ENCODE measurements at places on chromosomes 13 and 19. TPM values are rescaled to one million over a fixed set of nuclear protein-coding genes. Genes with fewer than 3 reads are reported as not detected.

- peaks cover 14% of the 10 kb centered on the region for H3K4me1 ChIP-seq
- H3K27me3 ChIP-seq = no peaks in the 10 kb centered on the region
- H3K4me3 ChIP-seq = no peak overlapping the region
- H3K36me3 ChIP-seq = no peaks in the 10 kb centered on the region
These were observed 223.8 kb downstream of the MAB21L1 start for GRCh38 chr13:35252536-35253205.

GRCh38 chr13:22517544-22517943, 663.2 kb upstream of the SGCG start:
- H3K36me3 ChIP-seq = no peaks in the 10 kb centered on the region
- no peaks in the 10 kb centered on the region for H3K4me1 ChIP-seq
- H3K4me3 ChIP-seq = no peak overlapping the region
- no peak overlapping the region for H3K27ac ChIP-seq
- DNase-seq = no peak
- H3K27me3 ChIP-seq = no peaks in the 10 kb centered on the region

SBK2 gene
- not detected for total RNA-seq

DNA sequence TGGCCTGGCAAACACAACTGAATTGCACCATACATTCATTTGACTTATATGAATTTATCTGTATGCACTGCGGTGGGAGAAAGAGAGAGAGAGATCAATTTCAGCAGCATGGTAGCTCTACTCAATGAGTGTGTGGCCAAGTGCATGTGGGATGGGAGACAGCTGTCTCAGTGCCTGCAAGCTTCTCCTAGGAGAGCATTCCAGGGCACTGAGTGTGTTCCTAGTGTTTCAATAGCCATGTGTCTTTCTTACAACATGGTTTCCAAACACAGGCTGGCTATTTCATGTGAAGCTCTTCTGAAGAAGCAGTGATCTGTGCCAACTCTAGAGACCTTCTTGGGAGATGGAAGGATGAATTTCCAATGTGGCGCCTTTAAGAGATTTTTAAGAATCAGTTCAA, 43.5 kb downstream of the NEK5 start:
- no peak overlapping the region for H3K4me3 ChIP-seq
- H3K27me3 ChIP-seq = peaks cover 12% of the 10 kb centered on the region
- no peaks in the 10 kb centered on the region for H3K4me1 ChIP-seq
- no peaks in the 10 kb centered on the region for H3K36me3 ChIP-seq
- no peak overlapping the region for H3K27ac ChIP-seq
- no peak for DNase-seq

DNA sequence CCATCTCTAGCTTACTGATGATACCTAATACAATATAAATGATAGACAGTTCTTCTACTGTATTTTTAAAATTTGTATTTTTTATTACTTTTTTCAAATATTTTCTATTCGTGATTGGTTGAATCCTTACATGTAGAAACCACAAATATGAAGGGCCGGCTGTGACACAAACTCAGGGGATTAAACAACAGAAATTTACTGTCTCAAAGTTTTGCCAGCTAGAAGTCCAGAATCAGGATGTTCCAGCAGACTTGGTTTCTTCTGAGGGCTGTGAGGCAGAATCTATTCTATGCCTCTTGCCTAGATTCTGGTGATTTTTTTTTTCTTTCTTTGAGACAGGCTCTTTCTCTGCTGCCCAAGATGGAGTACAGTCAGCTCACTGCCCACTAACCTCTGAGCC, 13.8 kb downstream of the FPR1 start:
- H3K36me3 ChIP-seq = no peaks in the 10 kb centered on the region
- H3K4me3 ChIP-seq = no peak overlapping the region
- H3K27ac ChIP-seq = no peak overlapping the region
- DNase-seq = no peak
- no peaks in the 10 kb centered on the region for H3K4me1 ChIP-seq
- peaks cover 6% of the 10 kb centered on the region for H3K27me3 ChIP-seq

- no peaks in the 10 kb centered on the region for H3K36me3 ChIP-seq
- no peak overlapping the region for H3K27ac ChIP-seq
- no peak for DNase-seq
- no peak overlapping the region for H3K4me3 ChIP-seq
- H3K27me3 ChIP-seq = no peaks in the 10 kb centered on the region
- no peaks in the 10 kb centered on the region for H3K4me1 ChIP-seq
These were observed 125.5 kb upstream of the MCF2L start for GRCh38 chr13:112843392-112844111.

RFPL4AL1 gene
- total RNA-seq = not detected

CHAMP1 gene
- 24.4 TPM for total RNA-seq

DNA sequence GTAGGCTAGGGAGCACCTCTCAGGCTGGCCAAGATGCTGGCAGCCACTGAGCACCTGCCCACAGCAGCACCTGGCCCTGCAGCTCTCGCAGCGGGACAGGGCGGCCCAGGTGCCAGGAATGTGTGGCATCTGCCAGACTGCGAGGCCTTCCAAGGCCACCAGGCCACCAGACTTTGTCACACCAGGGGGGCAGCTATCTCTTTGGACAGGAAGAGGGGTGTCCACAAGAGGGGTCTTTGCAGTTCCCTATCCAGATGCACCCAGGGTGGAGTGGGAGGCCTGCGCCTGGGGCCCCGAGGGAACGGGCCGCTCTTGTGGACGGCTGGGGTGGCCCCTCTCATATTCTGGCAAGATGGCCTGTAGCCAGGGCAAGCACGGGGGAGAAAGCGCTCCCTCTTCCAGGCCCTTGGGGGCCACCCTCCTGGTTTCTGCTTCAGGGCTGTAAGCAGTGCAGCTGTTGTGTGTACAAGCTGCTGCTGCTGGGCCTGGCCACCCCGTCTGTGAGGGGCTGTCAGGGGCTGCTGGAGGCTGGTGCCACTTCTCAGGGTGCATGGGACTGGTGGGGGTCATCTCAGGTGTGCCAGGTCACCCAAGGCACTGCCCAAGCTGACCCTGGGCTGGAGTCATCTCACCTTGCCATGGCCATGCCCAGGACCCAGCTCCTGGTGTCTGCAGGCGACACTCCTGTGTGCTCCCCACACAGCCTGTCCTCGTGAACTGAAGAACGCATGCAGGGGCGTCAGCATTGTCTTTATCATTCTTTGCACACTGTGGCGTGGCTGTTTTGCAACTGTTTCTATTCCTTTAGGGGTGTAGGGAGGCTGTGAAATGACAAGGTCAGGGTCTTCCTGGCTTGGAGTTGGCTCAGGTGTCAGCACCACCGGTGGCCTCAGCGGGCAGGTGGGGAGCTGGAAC, 1.8 kb downstream of the TEX29 start:
- no peaks in the 10 kb centered on the region for H3K36me3 ChIP-seq
- no peak overlapping the region for H3K4me3 ChIP-seq
- peaks cover 5% of the 10 kb centered on the region for H3K4me1 ChIP-seq
- no peak overlapping the region for H3K27ac ChIP-seq
- peak; percentile 47 for DNase-seq
- no peaks in the 10 kb centered on the region for H3K27me3 ChIP-seq

- peaks cover 15% of the 10 kb centered on the region for H3K27me3 ChIP-seq
- H3K27ac ChIP-seq = no peak overlapping the region
- no peak overlapping the region for H3K4me3 ChIP-seq
- no peak for DNase-seq
- peaks cover 13% of the 10 kb centered on the region for H3K4me1 ChIP-seq
These were observed 490.6 kb downstream of the COG6 start for GRCh38 chr13:40146063-40146462.

DNA sequence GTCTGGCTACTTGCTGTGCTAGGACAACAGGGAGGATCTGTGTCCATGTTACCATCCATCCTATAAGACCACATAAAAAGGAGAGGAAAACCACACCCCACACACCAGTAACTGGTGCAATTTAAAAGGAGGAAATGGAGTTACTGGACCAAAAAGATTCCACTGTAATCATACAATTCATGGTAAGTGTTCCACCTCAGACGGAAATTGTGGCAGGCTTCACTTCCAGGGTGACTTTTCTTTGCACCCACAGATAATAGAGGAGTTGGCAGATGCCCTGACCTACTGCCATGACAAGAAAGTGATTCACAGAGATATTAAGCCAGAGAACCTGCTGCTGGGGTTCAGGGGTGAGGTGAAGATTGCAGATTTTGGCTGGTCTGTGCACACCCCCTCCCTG, 2.4 kb downstream of the AURKC start:
- H3K4me3 ChIP-seq = no peak overlapping the region
- H3K27ac ChIP-seq = no peak overlapping the region
- no peaks in the 10 kb centered on the region for H3K27me3 ChIP-seq
- no peaks in the 10 kb centered on the region for H3K4me1 ChIP-seq

DNA sequence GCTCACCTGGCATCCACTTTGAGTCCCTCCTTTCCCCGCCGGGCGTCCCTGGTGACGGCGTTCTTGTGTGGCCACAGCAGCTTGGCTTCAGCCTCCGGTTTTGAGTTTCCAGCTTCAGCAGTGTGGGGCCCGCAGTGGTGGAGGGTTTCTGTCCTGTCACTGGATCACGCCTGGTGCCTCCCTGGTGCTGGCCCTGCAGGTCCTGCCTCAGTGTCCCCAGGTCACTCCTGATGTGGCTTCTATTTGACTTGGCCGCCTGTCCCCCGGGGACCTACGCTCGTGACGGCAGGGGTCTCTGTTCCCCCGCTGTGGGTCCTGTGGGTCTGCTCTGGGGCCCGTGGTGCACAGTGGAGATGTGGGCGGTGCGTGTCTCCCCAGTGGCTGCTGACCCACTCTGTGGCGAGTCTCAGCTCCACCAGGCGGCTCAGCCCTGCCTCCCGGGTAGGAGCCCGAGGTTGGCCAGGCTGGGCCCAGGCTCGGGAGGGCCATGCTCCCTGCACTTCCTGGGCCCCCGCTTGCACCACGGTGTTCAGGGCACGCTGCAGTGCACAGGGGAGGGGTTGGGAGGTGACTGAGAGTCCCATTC, 1.9 kb downstream of the ATP4B start:
- peaks cover 7% of the 10 kb centered on the region for H3K36me3 ChIP-seq
- no peak for DNase-seq
- H3K4me3 ChIP-seq = no peak overlapping the region
- no peaks in the 10 kb centered on the region for H3K27me3 ChIP-seq

- H3K27me3 ChIP-seq = no peaks in the 10 kb centered on the region
- no peak for DNase-seq
- no peak overlapping the region for H3K4me3 ChIP-seq
- H3K36me3 ChIP-seq = no peaks in the 10 kb centered on the region
- H3K27ac ChIP-seq = no peak overlapping the region
These were observed 60.1 kb upstream of the AKAP11 start for GRCh38 chr13:42211704-42212464.

DNA sequence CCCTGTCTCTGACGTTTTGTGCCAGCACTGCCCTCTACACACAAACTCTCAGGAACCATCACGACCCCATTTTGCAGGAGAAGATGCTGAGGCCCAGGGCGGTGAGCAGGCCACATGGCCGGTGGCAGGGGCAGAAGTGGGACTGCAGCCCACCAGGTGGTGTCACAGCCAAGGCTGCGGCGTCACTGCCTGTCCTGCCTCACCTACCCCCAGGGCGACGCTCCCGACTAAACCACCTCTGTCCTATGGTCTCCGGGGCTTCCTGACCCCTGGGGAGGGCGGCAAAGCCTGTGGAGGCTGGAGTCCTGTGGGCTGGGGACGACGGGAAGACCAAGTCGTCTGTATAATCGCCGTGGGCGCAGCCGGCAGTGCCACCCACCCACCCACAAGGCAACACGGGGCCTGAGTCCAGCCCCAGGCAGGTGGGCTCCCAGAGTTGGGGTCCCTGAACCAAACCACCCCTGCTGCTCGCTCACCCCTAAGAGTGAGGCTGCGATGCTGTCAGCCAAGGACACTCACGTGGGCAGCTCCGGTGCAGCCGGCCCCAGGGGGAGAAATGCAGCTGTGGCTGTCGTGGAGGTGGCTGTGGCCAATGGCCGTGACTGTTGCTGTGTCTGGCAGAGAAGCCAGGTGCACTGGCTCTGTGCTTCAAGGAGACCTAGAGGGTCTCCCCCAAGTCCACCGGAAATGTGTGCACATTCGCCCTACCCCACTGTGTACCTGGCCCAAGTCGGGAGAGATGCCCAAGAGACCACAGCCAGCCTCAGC, 29.7 kb downstream of the RASA3 start:
- no peak overlapping the region for H3K4me3 ChIP-seq
- no peaks in the 10 kb centered on the region for H3K27me3 ChIP-seq
- H3K36me3 ChIP-seq = no peaks in the 10 kb centered on the region
- peak; percentile 54 for DNase-seq
- H3K4me1 ChIP-seq = peaks cover 30% of the 10 kb centered on the region

DNA sequence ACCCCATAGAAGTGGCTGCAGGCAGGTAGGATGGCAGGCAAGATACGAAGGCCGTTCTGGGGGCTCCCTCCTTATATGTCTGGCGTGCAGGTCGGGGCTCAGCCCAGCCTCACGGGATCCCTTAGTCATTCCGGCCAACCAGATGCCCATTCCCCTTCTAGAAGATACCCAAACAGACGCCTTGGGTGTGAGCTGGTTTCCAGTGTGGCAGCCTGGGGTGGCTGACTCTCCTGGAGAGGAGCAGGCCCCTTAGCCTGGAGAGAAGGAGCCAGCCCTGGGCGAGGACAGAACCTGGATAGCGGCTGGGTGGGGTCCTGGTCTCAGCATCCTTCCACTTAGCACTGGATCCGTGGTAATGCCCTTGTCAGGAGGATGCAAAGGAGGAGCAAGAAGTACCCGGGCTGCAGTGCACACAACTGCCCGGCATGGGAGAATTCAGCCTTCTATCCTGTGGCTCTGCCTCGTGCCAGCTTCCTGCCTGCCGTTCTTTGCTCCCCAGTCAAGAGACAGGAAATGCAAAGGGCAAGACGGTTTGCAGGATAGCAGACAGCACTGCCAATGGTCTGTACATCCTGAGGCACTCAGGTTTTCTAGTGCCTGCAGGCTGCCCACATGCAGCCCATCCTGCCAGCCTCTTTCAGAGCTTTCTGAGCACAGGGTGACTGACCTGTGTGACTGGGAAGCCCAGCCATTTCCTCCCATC, 56.7 kb upstream of the WASF3 start:
- H3K27ac ChIP-seq = no peak overlapping the region
- H3K4me1 ChIP-seq = no peaks in the 10 kb centered on the region
- H3K4me3 ChIP-seq = no peak overlapping the region
- H3K36me3 ChIP-seq = no peaks in the 10 kb centered on the region

PTGER1 gene
- total RNA-seq = 0.67 TPM

DNA sequence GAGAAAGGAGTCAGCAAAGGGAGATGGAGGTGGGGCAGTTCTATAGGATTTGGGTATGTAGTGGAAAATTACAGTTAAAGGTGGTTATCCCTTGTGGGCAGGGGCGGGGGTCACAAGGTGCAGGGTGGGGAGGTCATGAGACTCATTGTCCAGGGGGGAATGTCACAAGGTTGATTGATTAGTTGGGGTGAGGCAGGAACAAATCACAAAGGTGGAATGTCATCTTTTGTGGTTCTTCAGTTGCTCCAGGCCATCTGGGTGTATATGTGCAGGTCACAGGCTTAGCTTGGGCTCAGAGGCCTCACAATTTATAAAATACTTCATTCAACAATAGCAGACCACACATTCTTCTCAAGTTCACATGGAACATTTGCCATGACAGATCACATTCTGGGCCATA, 109.6 kb downstream of the ATP11A start:
- H3K27ac ChIP-seq = no peak overlapping the region
- no peak for DNase-seq
- no peak overlapping the region for H3K4me3 ChIP-seq

Measured in natural killer cell treated with Interleukin-12 subunit alpha and Interleukin-12 subunit beta and Interleukin-15 and Interleukin-18, amount 100 ng/mL, for 72 hours (primary cell).